ENCODE measurements at places on chromosomes 2 and 18. TPM values are rescaled to one million over a fixed set of nuclear protein-coding genes. Genes with fewer than 3 reads are reported as not detected.

GRCh38 chr2:37877457-37878315 lies 47.4 kb upstream of the RMDN2 start:
- DNase-seq, result no peak

DNA sequence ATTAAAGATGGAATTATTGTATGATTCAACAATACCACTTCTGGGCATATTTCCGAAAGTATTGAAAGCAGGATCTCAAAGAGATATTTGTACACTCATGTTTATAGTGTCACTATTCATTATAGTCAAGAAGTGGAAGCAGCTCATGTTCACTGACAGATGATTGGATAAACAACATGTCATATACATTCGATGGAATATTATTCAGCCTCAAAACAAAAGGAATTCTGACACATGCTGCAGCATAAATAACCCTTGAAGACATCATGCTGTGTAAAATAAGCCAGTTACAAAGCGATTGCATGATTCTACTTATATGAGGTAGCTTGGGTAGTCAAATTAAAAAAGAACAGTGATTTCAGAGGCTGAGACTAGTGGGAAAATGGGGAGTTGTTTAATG lies 39.3 kb upstream of the PROKR1 start:
- no peak for DNase-seq

The TEX44 gene
- not detected for total RNA-seq

The SCN3A gene
- total RNA-seq, result not detected

DNA sequence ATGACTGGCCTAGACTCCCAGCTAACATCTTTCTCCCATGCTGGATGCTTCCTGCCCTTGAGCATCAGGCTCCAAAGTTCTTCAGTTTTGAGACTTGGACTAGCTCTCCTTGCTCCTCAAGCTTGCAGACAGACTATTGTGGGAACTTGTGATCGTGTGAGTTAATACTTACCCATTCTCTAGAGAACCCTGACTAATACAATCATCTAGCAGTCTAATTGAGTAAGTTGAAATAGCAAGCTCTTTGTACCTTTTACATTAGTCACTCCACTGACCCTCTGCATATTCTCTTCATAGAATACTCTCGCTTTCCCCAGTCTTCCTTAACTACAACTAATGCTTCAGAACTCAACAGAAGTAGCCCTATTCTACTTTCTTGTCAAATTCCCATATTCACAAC lies 434.6 kb upstream of the NXPH2 start:
- DNase-seq, result no peak

- DNase-seq, result no peak
These were observed 136.3 kb downstream of the ZNF516 start for GRCh38 chr18:76358774-76359173.

DNA sequence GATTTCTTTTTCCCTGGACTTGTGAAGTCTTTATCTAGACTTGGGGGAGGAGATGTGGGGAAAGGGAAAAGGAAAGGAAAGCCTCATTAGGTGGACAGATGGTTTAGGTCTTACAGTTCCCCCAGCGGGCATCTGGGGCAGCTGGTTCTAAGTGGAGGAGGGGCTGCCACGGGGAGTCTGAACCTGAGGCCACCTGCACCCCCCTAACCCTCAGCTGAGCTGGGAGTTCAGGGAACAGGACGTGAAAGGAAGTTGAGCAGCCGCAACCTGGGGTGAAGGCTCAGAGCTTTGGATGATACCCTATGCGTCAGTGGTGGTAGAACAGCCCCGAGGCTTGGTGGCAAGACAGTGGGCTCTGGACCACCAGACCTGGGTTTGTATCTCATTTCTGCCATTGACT lies 26.8 kb downstream of the ITM2C start:
- no peak for DNase-seq

DNA sequence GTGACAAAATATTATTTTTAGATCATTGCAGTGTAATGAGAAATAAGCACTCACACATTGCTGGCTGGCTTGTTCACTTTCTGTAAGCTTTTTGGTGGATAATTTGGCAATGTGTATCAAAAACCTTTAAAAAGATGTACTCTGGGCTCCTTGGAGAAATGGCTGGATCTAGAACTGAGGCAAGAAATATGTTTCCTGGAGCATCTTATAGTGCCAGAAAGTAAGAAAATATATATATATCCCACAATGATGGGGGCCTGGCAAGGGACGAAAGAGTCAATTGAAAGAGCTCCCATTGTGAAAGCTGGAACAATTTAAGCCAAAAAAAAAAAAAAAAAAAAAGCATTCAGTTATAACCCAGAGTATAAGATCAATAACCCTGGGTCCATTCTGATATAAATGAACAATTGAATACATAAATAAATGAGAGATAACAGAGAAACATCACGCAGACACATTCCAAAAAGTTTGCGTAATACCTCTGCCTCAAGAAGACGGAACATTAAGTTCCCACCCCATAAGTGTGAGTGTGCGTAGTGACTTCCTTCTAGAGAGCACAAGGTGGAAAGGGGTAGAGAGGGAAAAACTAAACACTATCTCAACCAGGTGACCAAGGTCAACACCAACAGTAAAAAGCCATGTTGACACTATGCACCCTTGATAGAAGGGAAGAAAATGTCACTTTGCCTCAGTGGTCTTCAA lies 77.5 kb downstream of the BIN1 start:
- no peak for DNase-seq

GRCh38 chr18:12262748-12263147 lies 8.6 kb downstream of the CIDEA start:
- DNase-seq, result no peak

DNA sequence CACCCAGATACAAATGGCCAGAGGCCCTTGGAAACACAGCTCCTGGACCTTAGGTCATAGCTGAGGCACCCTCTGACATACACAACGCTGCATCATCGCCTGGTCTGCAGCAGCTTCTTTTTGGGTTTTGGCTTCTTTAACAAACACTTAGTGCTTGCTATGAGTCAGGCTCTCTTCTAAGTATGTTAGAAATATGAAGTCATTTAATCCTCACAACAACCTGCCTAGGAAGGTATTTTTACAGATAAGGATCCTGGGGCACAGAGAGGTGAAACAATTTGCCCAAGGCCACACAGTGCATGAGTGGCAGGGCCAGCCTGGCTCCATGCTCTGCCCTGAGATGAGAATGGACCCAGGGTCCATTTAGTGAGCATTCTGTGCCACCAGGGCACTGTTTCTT lies 96.6 kb downstream of the TMEM17 start:
- no peak for DNase-seq

The RGPD4 gene
- total RNA-seq, result 0.05 TPM

GRCh38 chr2:4831751-4832150 lies 860.4 kb upstream of the SOX11 start:
- DNase-seq, result no peak

- no peak for DNase-seq
These were observed 168.4 kb downstream of the NDUFA10 start for GRCh38 chr2:239856620-239857285.

GRCh38 chr2:237509905-237510304 lies 22.9 kb downstream of the MLPH start:
- no peak for DNase-seq

GRCh38 chr2:72989770-72990556 lies 72.6 kb downstream of the EMX1 start:
- DNase-seq, result no peak

- DNase-seq, result no peak
These were observed 90.6 kb upstream of the LDAH start for GRCh38 chr2:20913491-20913890.

- DNase-seq, result no peak
These were observed 42.8 kb upstream of the MAL start for GRCh38 chr2:94982675-94983074.

The TEKT4 gene
- not detected for total RNA-seq

- DNase-seq, result no peak
These were observed 4.9 kb downstream of the CREG2 start for GRCh38 chr2:101382442-101382841.

DNA sequence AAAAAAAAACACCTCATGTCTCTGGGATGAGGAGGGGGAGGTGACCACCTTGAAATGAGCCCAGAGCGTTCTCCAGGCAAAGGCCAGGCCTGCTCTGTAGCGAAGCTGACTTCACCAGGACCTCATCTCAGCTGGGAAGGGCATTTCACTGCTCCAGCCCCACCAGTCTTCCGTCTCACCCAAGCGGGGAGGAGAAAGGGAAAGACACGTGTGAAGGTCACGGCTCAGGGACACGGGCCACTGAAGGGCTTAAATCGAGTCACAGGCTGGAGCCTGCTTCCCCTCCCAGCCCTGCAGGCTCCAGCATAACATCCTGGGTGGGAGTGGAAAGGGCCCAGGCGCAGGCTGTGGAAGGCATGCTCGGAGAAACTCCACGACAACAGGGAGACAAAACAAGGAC lies 18.1 kb downstream of the THAP4 start:
- DNase-seq, result no peak

DNA sequence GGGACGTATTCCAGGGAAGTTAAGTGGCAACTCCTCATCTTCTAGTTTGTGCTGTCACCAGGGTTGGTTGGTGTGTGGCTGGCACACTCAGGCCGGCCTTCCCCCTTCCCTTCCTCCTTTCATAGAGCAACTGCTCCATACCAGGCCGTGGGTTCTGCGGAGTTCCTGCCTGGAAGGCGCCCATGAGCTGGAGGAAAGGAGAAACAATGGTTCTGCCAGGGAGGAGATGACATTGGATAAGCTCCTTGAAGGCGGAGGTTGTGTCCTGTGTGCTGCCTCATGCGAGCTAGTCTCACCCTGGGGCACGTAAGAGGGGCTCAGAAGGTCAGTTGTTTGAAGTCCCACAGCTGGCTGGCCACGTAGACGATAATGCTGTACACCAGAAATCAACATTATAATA lies 19.2 kb downstream of the ASAP2 start:
- DNase-seq, result no peak

GRCh38 chr2:55119711-55120487 lies 69.6 kb upstream of the RTN4 start:
- DNase-seq, result no peak

GRCh38 chr2:150548527-150548926 lies 61.1 kb upstream of the RND3 start:
- peak; percentile 24 for DNase-seq

The B3GNT7 gene
- 151 TPM for total RNA-seq

The SIX2 gene
- 1.5 TPM for total RNA-seq

- DNase-seq, result no peak
These were observed 116.1 kb upstream of the STK17B start for GRCh38 chr2:196287523-196287922.

The POU3F3 gene
- 0.05 TPM for total RNA-seq

The IMMT gene
- 104 TPM for total RNA-seq

GRCh38 chr2:1900732-1901131 lies 156.4 kb upstream of the PXDN start:
- peak; percentile 73 for DNase-seq

DNA sequence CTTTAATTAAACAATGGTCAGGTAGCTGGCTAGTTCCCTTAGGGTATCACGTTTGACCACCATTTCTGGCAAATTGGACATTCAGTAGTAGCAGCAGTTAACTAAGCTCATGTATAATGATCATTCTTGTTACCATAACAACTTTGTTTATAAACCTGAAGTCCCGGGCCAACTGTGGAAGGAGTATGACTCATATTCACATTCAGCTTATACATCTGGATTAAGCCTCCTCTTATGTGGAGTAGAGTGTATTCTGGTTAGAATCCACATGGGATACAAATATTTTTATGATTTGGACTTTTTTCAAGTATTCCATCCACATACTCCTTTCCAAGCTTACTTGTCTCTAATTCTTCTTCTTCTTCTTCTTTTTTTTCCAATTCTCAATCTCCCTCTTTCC lies 70.3 kb upstream of the ZSWIM2 start:
- no peak for DNase-seq

The CCL20 gene
- total RNA-seq, result not detected

The BARD1 gene
- total RNA-seq, result 34.4 TPM

The LCT gene
- total RNA-seq, result not detected

The LOXL3 gene
- 21.1 TPM for total RNA-seq

The METAP1D gene
- total RNA-seq, result 5.1 TPM

DNA sequence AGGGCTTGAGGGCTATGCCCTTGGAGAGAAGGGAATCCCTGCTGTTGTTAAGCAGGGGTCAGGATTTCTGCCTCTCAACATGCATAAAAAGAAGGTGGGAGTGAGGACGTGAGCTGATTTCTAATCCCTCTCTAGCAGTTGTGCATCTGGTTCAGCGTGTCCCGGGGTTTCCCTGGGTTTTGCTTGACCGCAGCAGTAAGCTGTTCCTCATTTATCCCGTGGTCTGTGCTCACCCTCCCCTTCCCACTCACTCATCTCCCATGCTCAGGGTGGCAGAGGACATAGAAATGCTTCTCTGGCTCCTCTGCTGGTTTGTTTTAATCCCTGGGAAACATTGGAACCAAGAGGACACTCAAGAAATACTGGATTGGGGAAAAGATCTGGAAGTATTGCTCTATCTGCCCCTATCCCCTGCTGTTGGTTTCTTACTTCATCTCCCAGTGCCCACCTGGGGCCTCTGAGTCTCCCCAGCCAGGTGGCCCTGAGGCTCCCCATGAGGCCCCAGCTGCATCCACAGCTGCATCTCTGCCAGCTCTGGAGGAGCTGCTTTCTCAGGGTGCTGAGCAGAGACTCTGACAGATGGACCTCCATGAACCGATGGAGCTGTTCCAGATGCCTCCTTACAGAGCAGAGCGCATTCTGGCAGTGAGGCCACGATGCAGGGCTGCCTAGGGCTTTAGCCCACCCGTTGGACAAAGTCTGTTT lies 36.1 kb downstream of the TET3 start:
- no peak for DNase-seq

DNA sequence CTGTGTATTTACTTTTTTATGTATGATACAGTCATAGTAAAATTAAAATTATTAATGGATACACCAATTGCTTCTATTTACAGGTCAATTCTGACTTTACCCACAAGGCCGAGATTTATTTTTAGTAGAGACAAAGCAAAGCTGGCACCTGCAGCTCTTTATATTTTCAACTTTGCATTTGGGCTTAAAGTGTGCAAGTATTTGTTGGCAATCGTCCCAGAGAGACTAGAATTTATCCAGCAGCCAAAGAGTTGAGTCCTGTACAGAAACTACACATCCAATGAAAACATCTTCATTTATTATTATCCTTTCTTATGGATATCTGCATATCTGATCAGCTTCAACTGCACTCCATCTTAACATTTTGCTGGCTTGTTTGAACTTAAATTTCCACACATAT lies 485.6 kb downstream of the SOX11 start:
- DNase-seq, result no peak

GRCh38 chr2:70247364-70248180 lies 856 bp downstream of the TIA1 start:
- no peak for DNase-seq

The DLGAP1 gene
- total RNA-seq, result 24.0 TPM

DNA sequence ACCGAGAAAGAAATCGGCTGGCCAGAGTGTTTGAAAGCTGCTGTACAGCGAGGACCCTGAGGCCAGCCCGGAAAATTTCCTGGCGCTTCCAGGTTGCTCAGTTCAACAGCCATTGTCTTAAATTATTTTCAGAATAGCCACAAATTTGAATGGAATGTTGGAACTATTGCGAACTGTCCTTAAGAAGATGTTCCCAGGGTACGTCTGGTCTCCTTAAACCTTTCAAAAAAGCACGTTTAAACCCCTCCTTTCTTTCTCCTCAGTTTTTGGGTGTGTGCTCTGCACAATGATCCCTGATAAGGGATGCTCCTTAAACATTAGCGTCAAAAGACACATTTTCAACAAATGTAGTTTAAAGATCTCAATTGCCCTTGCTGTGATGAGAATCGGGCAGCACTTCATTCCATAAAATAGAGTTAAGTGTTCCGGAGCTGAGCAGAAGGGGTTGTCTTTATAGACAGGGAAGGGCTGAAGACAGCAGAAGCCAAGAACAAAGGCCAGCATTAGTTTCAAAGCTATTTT lies 14.5 kb upstream of the LPIN2 start:
- DNase-seq, result no peak
